CD4-positive, alpha-beta memory T cell (primary cell): ENCODE measurements at places on chromosomes 2 and 18. TPM values are rescaled to one million over a fixed set of nuclear protein-coding genes. Genes with fewer than 3 reads are reported as not detected.

GRCh38 chr2:100004959-100005387 is 137.4 kb downstream of the AFF3 start:
- no peak overlapping the region for H3K4me3 ChIP-seq
- no peak overlapping the region for H3K27ac ChIP-seq
- no peaks in the 10 kb centered on the region for H3K4me1 ChIP-seq
- H3K36me3 ChIP-seq: no peaks in the 10 kb centered on the region
- no peak for DNase-seq

- peak overlapping the region; percentile 38 for H3K4me3 ChIP-seq
- no peaks in the 10 kb centered on the region for H3K36me3 ChIP-seq
- peaks cover 64% of the 10 kb centered on the region for H3K4me1 ChIP-seq
- DNase-seq: peak; percentile 31
- no peak overlapping the region for H3K27ac ChIP-seq
- H3K27me3 ChIP-seq: no peaks in the 10 kb centered on the region
Measured at GRCh38 chr2:239285071-239285931, 115.5 kb downstream of the HDAC4 start.

Gene NT5DC4
- not detected for total RNA-seq

Gene CYP1B1
- 5.8 TPM for total RNA-seq

- no peak for DNase-seq
- no peak overlapping the region for H3K4me3 ChIP-seq
- H3K4me1 ChIP-seq: no peaks in the 10 kb centered on the region
- no peak overlapping the region for H3K27ac ChIP-seq
- H3K36me3 ChIP-seq: no peaks in the 10 kb centered on the region
Measured at GRCh38 chr2:109290887-109291643, 162.1 kb downstream of the SH3RF3 start.

GRCh38 chr2:4579977-4580376 is 876.6 kb downstream of the DCDC2C start:
- no peaks in the 10 kb centered on the region for H3K36me3 ChIP-seq
- no peak for DNase-seq
- H3K27ac ChIP-seq: no peak overlapping the region

DNA sequence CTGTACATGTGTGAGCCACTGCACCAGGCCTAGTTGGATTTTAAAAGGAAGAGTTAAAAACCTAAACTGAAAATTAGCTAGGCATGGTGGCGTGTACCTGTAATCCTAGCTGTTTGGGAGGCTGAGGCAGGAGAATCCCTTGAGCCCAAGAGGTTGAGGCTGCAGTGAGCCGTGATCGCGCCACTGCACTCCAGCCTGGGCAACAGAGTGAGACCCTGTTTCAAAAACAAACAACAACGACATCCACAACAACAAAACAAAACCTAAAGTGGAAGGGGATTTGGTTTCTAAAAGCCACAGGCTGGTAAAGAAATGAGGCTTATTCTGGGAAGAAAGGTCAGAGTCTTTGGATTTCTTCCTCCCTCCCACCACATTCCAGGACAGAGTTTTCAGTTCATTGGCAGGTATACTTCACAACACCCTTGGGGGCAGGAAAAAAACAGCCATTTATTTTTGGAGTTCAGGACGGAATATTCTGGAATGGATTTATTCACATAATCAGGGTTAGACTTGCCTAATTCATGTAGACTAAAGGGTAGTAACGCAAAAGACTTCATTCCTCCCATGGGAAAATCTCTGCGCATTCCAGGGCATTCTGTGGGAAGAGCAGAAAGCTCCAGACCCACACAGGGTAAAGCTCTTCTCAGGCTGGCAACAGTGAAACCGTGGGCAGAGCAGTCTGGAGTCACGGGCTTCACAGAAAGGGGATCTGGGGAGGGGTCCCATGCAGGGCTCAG is 34.9 kb downstream of the TEX44 start:
- H3K4me3 ChIP-seq: no peak overlapping the region
- H3K36me3 ChIP-seq: no peaks in the 10 kb centered on the region
- no peak for DNase-seq
- H3K27ac ChIP-seq: no peak overlapping the region
- peaks cover 6% of the 10 kb centered on the region for H3K4me1 ChIP-seq

DNA sequence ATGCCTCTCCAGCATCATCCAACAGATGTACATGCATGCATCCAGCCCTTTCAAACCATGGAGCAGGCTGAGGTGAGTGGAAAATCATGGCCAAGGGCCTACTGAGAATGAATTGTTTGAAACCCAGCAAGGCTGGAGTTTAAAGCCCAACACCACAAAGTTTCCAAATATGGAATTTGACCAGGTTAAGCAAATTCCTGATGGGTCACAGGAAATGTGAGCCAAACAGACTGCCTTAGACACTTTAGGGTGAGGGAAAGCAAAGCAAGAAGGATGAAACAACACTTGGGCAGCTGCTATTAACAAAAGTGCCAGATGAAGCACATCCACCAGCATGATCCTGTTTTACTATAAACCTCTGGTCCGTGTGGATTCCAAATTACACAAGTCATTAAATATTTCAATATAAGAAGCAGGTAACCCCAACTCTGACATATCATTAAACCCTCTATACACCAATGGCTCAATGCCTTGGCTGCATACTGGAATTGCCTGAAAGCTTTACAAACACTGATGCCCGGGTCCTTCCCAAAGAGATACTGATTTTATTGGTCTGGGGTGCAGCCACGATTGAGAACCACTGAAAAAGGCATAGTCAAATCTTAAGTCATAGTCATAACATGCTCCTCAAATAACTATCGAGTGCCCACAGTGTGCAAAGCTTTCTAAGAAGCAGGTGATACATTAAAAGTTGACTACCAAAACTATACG is 9.1 kb downstream of the KLF7 start:
- H3K4me1 ChIP-seq: peaks cover 54% of the 10 kb centered on the region
- H3K27ac ChIP-seq: no peak overlapping the region
- H3K4me3 ChIP-seq: no peak overlapping the region
- no peaks in the 10 kb centered on the region for H3K36me3 ChIP-seq
- DNase-seq: no peak
- no peaks in the 10 kb centered on the region for H3K27me3 ChIP-seq

DNA sequence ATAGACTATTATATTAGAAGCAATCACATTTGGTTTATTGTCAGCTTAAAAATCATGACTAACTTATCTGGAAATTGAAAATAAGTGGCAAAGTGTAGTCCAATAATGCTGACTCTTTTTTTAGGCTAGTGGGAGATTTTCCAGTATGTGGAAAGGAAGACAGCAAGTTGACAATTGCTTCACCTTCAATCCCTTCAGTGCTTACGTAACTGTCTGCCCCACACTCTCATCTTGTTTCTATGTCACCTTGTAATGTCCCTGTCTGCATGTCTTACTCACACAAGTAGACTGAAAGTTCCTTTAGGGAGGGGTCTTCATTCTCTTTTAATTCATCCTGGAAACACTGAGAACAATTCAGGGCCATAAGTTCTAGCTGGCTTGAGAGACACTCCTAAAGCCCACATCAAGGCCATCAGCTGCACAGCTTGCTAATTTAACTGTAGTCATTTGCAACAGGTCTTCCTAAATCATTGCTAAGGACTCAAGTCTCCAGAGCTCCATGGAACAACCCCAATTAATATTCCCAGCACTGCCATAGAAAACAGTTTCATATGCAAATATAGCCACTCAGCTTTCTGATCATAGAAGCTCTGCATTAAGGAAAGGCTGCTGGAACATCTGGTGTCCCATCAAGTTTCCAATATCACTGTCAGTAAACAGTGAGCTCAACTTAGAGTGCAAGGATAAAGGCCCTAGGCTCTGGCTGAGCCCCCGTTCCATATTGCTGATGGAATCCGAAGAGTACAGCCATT is 230.5 kb downstream of the ETAA1 start:
- no peaks in the 10 kb centered on the region for H3K4me1 ChIP-seq
- DNase-seq: no peak
- no peaks in the 10 kb centered on the region for H3K36me3 ChIP-seq
- no peak overlapping the region for H3K4me3 ChIP-seq
- H3K27ac ChIP-seq: no peak overlapping the region

DNA sequence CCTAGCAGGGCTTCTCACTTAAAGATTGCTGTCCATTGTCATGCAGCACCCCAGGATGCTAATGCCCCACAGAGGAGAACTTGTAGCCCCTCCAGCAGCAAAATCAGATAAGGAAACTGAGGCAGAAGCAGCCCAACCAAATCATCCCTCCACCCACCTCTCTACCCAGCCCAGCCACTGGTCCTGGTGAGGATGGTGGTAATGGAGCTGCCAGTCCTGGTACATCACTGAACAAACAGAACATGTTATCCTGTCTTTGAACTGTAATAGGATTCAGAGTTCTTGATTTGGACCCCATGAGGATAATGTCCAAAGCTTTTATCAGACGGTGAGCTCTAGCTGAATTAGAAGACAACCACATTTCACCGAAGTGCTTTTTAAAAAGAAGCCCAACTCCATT is 113.2 kb downstream of the MRO start:
- no peaks in the 10 kb centered on the region for H3K4me1 ChIP-seq
- no peak overlapping the region for H3K27ac ChIP-seq
- no peaks in the 10 kb centered on the region for H3K27me3 ChIP-seq
- DNase-seq: no peak
- H3K36me3 ChIP-seq: no peaks in the 10 kb centered on the region

Gene COLEC11
- not detected for total RNA-seq

GRCh38 chr2:239710953-239711861 is 310.4 kb upstream of the HDAC4 start:
- H3K27ac ChIP-seq: no peak overlapping the region
- no peaks in the 10 kb centered on the region for H3K27me3 ChIP-seq
- DNase-seq: no peak
- no peaks in the 10 kb centered on the region for H3K36me3 ChIP-seq
